NB4 (cell line): ENCODE measurements at places on chromosomes 7 and 10.

DNA sequence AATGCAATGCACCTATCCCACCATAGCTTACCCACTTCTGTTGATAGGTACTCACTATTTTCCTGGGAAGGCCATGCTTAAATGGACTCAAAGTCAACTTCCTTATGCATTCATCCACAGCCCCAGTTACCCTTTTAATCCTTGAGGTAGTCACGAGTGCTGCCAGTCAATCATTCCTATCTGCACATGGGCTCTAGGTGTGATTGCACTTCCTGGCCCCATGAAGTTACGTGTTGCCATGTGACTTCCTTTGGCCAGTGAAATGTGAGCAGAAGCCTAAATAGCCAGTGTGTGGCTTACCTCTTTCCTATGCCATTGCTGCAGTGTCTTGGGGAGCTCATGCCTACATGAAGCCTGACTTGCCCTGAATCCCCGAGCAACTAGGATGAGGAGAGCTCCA lies 23.5 kb upstream of the EIF5AL1 start:
- no peak for DNase-seq

- no peak for DNase-seq
These were observed 442.5 kb downstream of the KCNMA1 start for GRCh38 chr10:77195101-77195500.

DNA sequence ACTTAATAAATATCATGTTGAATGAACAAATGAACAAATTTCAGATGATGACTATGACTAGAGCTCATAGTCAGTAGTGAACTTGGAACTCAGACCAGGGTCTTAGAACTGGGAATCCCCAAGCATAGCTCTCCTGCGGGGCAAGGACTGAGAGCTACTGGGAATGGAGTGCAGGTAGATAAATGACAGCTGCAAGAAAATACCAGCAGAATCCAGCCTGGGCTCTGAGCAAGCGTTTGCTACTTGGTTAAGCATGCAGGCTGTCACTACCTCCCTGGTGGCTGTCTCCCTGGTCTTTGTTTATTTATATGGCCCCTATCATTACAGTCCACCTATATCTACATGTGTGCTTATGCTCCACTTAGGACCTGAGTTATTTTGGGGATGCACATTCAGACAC lies 208.4 kb downstream of the POU6F2 start:
- no peak for DNase-seq

DNA sequence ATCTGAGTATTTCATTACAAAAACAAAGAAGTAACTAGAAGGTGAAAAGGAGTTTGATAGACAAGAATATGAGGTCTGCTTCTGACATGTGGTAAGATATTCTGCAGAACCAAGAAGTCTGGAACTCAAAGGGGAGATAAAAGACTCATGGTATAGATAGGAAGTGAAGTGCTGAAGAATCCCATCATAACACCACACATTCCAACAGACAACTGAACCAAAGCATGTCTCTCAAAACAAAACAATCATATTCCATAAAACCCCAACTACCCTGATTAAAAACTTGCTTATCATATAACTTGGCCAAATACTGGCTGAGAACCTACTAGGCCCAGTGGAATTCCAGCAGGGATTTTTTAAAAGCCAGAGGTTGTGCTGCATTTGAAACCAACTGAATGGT lies 178.7 kb downstream of the JAZF1 start:
- no peak for DNase-seq

DNA sequence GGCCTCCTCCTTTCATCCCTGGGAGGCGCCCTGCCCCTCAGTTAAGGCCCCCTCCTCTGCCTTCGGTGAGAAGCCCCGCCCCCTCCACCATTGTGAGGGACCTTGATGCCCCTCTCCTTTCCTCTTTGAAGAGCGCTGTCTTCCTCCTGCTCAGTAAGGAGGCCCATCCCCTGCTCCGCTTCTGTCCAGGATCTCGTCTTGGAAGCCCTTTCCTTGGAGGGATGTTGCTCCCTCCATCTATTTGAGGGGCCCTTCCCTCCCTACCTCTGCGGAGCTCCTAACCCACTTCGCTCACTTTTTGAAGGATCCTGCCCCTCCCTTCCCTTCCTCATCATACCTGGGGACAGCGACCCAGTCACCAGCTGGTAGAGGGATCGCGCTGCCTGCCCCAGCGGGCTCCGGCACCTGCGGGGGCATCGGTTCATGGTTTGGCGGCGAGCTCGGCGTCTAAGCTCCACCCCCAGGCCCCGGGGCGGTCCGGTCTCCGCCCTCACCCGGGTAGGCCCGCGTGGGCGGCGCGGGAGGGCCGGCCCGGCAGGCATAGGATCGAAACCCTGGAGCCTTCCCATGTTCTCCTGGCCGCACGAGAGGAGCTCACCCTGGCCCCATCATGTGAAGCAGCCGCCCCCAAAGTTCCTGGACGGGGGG lies 4.1 kb downstream of the KCNIP2 start:
- DNase-seq = no peak

DNA sequence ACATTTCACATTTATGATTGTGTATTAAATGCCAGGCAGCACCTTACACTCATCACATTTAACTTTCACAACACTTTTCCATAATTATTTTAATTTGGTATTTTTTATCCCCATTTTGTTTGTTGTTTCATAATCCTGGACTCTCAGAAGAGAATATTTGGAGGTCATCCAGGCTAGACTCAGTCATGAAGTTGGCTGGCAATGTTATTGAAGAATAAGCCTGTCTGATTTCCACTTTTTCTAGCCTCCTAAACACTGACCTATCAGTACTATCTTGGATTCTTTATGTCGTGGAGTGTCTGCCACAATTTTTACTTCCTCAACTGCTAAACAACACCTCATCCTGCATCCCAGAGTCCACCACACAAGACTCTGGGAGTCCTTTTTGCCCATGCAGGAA lies 372.3 kb upstream of the NRP1 start:
- no peak for DNase-seq

DNA sequence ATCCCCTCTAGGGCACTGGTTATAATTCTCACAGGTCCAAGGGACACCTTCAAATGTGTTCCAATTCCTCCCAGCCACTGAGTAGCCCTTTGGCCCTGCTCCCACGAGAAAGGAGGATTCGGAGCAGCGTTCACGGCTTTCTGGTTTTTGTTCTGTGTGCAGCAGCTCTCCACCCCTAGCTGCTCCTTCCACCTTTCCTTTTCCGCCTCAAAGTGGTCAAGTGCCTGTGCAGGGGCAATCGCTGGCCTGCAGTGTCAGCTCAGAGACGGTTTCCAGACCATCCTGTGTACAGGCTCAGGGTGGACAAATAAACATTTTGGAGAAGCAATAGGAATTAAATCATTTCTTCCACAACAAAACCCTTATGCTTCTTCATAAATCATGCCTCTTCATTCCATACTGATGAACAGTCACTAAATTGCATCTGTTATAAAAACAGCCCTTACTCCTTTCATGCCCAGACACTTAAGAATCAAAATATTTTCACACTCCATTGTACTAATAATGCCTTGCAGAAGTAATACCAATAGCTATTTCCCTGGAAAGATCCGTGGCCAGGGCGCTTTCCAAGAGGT lies 1.1 kb downstream of the KIAA1549 start:
- DNase-seq = no peak

DNA sequence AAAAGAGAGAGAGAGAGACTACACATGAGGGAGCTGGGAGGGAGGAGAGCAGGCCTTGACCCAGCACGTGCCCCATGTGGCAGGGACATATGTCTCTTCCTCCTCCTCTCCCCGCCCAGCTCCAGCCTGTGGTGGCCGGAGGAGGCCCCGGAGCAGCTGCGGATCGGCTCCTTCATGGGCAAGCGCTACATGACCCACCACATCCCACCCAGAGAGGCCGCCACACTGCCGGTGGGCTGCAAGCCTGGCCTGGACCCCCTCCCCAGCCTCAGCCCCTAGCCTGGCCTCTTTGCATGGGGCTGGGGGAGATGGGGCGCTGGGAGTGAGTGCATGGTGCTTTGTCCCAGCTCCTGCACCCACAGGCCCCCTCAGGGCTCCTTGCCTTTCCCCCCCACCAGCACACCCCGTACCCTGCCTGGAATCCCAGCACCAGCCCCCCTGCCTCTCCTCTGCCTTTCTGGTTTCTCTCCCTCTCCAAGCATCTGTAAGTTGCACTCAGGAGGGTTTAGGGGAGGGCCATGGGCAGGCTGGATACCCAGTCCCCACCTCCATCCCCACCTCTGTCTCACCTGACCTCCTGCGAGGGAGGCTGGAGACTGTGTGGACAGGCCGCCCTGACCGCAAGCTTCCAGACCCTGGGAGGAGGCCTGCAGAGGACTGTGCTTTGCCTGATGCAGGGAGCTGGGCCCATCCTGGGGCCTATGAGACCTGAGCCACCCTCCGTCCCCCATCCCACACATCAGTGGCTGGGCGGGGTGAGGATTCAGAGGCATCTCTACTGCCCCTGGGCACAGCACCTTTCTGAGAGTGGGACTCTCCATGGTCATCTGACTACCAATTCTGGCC lies 4.8 kb downstream of the UPK3B start:
- DNase-seq = peak; percentile 11

- DNase-seq = no peak
These were observed 28.5 kb downstream of the NRBF2 start for GRCh38 chr10:63161592-63161991.

DNA sequence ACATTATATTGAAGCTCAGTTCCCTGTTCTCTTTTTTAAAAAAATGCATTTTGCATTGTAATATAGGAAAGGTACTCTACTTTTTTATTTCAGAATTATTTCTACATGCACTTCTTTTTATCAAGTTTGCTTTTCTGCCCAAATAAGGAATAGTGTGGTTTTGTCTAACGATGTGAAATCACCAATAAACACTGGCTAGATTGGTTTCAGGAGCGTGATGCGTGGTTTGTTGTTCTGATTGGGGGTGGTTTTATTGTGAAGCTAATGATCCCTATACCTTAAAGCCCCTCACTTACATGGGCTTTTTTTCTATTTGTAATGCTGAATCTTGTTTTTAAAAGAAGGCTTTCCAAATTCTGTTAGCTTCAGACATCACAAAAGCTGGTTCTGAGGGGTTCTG lies 17.6 kb downstream of the ENTPD7 start:
- DNase-seq = no peak

DNA sequence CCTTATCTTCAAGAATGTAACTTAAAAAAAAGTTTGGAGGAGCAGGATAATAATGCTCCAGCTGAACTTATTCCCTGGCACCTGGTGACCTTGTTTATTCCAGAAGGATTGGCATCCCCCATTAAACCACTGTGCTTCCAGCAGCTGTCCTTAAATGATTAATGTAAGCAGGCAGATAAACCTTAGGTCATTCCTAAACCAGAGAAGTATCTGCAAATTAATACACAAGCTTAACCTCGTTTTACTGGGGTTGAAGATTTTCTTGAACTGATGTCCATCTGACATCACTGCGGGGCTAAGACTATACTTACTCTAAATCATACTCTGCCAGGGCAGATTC lies 116.1 kb upstream of the PALS2 start:
- no peak for DNase-seq

DNA sequence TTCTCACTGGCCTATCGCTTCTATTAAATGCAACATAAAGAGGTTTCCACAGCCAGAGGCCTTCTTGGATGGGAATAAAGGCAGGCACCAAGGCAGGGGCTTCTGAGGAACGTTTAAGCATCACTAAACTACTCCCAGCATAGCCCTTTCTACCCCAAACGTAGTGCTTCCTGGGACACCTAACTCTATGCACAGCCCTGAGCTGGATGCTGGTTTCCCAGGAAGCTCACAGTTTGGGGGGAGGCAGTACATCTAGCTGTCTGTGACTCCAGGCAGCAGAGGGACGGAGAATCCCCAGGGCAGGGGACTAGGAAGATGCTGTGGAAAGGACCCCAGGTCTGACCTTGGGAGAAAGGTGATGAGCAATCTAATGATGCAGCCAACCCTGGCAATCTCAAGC lies 192.8 kb upstream of the ZMIZ1 start:
- no peak for DNase-seq
